ENCODE measurements at places on chromosomes 11 and 22. TPM values are rescaled to one million over a fixed set of nuclear protein-coding genes. Genes with fewer than 3 reads are reported as not detected.

DNA sequence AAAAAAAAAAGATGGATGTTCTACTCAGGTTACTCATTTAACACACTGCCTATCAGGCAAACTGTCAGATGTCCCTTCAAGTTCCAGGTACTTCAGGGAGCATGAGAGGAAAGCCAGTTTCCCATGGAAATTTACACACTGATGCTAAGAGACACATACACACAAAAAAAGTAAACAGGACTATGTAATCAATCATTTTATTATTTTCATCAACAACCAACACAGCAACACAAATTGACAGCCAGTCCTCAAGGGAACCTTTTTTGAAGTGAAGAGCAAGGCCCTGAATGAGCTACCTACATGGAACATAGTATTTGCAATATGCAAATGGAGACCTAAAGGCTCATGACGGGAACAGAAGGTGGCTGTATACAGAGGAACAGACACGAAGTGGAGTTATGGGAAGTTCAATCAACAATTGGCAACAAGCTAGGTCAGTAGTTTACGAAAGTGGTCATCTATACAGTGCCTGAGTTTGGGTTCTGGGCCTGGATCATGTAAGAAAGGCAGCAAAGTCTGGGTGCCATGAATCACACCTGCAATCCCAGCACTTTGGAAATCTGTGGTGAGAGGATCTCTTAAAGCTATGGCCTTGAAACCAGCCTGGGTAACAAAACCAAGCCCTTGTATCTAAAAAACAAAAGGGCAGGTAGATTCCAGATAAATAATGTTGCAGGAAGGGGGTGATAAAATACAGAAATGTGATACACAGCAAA, 12.6 kb upstream of the WDR74 start:
- DNase-seq: peak; percentile 19

- no peak for DNase-seq
Measured at GRCh38 chr22:44711690-44712555, 9.9 kb downstream of the PRR5 start.

DNA sequence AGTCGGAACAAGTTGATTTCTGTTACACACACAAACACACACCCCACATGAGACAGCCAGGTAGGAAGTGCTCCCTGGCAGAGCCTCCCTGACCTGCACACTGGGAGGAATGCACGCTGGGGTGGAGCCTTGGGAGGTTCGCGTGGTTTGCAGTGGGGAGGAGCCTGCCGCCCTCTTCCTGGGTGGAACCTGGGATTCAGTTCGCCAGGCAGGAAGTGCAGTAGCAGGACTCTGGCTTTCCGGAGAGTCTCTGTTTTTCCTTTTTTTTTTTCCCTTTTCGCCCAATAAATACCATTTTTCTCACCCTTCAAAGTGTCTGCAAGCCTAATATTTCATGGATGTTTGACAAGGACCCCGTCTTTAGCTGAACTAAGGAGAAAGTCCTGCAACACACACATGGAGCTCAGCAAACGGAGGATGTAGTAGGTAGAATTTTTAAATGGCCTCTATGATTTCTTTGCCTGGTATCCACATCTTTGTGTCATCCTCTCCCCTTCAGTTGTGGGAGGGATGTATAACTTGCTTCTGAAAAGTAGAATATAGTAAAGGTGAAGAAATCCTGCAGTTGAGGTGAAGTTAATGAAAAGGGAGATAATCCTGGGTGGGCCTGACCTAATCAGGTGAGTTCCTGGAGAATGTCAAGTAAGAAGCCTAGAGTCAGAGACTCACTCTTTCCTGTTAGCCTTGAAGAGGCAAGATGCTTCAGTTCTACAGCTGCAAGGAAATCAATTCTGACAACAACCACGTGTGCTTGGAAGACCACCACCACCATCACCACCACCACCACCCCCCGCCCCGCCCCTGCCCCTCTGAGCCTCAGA, 72.9 kb downstream of the PIWIL4 start:
- DNase-seq: no peak

DNA sequence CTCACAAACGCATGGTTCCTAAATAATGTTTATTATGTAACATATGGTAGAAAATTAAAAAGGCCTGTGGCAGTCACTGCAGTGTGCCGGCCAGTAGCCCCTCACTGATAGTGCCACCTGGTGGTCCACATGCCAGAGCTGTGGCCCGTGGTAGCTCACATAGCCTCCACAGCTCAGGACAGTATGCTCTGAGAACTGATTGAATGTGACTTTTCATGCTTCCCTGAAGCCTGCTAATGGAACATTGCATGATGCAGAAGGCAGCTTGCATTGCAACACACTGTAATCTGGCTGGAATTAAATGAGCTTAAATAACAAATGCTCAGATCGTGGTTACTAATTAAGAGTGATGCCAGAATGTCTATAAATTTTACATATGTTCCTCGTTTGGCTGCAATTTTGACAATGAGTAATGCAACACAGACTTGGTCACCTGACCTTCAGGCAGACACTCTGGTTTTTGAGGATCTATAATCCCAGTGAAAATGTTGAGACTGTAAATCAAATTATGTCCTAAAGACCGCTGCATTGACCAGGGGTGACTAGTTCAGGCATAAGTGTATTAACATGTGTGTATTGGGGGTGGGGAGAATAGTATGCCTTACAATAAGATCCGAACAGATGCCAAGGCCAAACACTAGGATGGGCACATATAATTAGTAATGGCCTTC, 566.4 kb downstream of the METTL15 start:
- DNase-seq: no peak

- no peak for DNase-seq
Measured at GRCh38 chr11:70153133-70153727, 49.9 kb upstream of the FADD start.

DNA sequence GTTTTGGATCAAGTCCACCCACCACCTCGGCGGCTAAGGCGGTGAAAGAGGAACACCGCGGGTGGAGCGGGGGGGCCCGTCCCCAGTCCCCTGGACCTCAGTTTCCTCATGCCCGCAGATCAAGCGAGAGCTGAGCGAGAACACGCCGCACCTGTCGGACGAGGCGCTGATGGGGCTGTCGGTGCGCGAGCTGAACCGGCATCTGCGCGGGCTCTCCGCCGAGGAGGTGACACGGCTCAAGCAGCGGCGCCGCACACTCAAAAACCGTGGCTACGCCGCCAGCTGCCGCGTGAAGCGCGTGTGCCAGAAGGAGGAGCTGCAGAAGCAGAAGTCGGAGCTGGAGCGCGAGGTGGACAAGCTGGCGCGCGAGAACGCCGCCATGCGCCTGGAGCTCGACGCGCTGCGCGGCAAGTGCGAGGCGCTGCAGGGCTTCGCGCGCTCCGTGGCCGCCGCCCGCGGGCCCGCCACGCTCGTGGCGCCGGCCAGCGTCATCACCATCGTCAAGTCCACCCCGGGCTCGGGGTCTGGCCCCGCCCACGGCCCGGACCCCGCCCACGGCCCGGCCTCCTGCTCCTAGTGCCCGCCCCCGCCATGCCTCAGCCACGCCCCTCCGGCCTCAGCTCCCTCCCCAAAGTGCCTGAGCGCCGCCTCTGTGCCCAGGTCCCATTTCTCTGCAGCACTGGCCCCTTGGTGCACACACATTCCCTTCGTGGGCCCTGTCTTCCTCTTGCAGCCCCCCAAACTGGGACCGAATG, 12.7 kb downstream of the MAFF start:
- no peak for DNase-seq

- no peak for DNase-seq
Measured at GRCh38 chr11:10622957-10623791, 54.7 kb upstream of the LYVE1 start.

DNA sequence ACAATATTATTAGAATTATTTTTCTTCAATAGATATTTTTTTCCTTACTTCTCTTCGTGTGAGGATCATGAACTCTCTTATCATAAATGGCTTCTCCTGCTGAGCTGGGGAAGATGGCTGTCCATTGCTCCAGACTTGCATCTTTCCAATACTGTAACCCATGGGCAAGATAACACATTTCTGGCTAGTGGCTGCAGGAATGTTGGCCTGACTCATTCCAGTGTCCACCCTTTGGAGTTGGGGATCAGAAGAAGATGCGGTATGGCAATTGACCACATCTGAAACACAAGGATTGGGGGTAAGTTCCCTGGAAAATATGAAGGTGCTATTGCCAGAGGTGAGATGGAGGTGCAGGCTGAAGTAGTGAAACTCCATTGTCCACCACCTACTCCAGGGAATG, 92.8 kb downstream of the FAR1 start:
- no peak for DNase-seq

- DNase-seq: no peak
Measured at GRCh38 chr11:121244884-121245283, 47.7 kb upstream of the SC5D start.

- no peak for DNase-seq
Measured at GRCh38 chr11:78420255-78420764, 2.7 kb upstream of the GAB2 start.

GRCh38 chr11:39806652-39807051, 1652.8 kb downstream of the LRRC4C start:
- no peak for DNase-seq

DNA sequence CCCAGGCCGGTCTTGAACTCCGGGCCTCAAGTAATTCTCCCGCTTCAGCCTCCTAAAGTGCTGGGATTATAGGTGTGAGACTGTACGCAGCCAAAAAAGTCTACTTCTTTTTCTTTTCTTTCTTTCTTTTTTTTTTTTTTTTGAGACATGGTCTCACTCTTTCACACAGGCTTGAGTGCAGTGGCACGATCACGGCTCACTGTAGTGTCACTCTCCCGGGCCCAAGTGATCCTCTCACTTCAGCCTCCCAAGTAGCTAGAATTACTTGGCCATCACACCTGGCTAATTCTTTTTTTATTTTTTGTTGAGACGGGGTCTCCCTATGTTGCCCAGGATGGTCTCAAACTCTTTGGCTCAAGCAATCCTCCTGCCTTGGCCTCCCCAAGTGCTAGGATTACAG, 3.6 kb upstream of the UBE2L3 start:
- DNase-seq: no peak

DNA sequence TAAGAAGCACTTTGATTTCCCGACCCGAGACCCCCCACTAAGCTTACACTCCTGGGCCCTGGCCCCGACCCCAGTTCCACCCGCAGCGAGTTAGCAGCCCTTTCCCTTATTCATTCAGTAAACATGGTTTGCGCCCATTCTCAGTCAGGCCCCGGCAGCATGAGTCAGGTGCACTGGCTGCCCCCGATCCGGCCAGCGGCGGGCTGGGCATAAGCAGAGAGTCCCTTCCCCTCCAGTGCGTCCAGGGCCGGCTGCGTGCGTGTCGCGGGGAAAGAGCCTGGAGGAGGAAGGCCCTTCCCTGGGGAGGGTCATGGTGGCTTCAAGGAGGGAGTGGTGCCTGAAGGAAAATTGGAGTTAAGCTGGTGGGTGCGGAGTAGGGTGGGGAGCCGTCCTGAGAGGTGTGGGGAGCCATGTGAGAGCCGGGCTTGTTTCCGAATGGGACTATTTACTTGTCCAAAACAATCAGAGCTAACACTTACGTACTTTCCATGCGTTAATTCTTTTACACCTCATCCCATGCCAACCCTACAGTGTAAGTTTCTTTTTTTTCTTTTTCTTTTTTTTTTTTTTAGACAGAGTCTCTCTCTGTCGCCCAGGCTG, 657 bp downstream of the IGHMBP2 start:
- DNase-seq: peak; percentile 59

GRCh38 chr22:27610863-27611786, 190.4 kb downstream of the MN1 start:
- DNase-seq: no peak

- DNase-seq: no peak
Measured at GRCh38 chr11:2534134-2534956, 89.5 kb downstream of the KCNQ1 start.

DNA sequence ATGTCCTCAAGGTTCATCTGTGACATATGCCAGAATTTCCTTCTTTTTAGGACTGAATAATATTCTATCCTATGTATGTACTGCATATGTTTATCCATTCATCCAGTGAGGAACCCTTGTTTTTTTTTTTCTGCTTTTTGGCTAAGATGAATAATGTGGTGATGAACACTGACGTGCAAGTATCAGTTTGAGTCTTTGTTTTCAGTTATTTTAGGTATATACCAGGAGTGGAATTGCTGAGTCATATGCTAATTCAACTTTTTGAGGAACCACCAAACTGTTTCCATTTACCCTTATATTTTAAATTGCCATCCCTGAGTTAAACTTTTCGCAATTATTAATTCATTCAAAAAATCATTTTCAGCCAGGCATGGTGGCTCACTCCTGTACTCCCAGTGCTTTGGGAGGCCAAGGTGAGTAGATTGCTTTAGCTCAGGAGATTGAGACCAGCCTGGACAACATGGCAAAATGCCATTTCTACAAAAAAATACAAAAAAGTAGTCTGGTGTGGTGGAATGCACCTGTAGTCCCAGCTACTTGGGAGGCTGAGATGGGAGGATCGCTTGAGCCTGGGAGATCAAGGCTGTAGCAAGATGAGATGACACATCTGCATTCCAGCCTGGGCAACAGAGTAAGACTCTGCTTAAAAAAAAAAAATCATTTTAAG, 64.2 kb downstream of the MICAL2 start:
- DNase-seq: no peak

DNA sequence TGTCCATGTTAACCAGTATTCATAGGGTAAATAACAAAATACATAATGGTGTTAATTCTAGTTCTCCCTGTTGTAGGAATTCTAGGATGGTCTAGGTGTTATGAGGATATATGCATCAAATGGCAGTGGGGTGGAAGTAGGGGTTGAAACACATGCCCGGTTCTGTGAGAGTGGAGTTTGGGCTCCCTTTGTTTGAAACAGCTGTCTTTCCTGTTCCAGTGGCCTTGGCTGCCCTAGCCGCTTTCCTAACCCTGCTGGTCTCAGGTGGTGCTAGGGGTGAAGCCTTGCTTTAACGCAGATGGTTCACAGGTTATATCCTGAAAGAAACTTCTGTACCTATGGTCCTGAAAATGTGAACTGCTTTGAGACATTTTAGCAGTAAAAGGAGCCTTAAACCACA, 38.3 kb downstream of the SERPINH1 start:
- DNase-seq: no peak

DNA sequence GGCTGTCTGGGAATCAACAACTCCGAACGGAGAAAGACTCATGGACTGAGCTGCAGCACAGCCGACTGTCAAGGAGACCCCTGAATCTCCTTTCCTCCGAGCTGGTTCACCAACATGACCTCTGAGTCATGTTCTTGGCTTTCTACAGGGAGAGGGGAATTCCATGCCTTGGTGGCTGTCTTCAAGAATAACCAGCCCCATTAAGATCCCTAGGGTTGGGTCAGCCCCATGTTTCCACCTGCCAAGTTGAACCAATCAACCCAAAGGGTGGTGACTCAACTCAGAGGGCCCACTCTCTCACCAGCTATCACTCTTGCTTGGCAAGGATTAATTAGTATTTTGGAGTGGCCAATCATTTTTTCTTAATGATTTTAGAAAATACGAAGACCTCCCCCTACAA, 28.3 kb upstream of the IGSF22 start:
- DNase-seq: no peak

- no peak for DNase-seq
Measured at GRCh38 chr11:79973721-79974617, 533.1 kb upstream of the TENM4 start.

GRCh38 chr22:25362215-25362882, 142.9 kb downstream of the CRYBB2 start:
- DNase-seq: no peak

GRCh38 chr11:82599836-82600235, 133.8 kb downstream of the FAM181B start:
- no peak for DNase-seq

The LAYN gene
- total RNA-seq: 6.3 TPM

The KLHL35 gene
- not detected for total RNA-seq

The KRTAP5-1 gene
- total RNA-seq: not detected

The GGTLC2 gene
- not detected for total RNA-seq

The UCP3 gene
- total RNA-seq: 2.7 TPM

The APOBEC3A gene
- total RNA-seq: not detected

The NRIP3 gene
- 2.3 TPM for total RNA-seq

The BRMS1 gene
- total RNA-seq: 33.5 TPM

The ACR gene
- total RNA-seq: not detected

The OR10D3 gene
- total RNA-seq: not detected

The DBX1 gene
- not detected for total RNA-seq

The CD248 gene
- total RNA-seq: 0.36 TPM

The C11orf58 gene
- 125 TPM for total RNA-seq
